Muscle of leg (tissue), 16 donors: ENCODE measurements at places on chromosomes 12 and 14.

GRCh38 chr12:8077207-8077606, 4.9 kb upstream of the NECAP1 start:
- DNase-seq = no peak

- DNase-seq = peak; percentile 33
Observed at GRCh38 chr12:124296916-124297351, 2.0 kb downstream of the RFLNA start.

- DNase-seq = peak; percentile 49
Observed at GRCh38 chr12:2259369-2259768, 206.6 kb downstream of the CACNA1C start.

DNA sequence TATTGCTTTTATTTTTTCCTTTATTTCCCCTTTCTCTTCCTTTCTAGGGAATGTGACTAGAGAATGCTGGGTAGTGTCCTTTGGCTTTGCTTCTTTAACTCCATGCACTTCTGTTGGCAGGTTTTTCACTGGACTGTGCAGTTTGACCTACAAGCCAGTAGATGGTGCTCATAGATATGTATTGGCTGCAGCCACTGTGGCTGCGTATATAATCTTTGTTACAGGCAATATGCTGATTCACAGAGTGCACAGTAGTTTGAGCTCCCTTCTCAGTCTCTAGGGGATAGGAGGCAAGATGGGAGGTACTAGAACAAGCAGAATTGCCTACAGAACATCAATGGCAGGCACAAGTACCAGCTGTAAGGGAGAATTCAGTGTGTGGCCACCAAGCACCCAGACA, 503.5 kb downstream of the LRFN5 start:
- peak; percentile 6 for DNase-seq

GRCh38 chr14:100393362-100393761, 70.2 kb downstream of the SLC25A47 start:
- DNase-seq = no peak

DNA sequence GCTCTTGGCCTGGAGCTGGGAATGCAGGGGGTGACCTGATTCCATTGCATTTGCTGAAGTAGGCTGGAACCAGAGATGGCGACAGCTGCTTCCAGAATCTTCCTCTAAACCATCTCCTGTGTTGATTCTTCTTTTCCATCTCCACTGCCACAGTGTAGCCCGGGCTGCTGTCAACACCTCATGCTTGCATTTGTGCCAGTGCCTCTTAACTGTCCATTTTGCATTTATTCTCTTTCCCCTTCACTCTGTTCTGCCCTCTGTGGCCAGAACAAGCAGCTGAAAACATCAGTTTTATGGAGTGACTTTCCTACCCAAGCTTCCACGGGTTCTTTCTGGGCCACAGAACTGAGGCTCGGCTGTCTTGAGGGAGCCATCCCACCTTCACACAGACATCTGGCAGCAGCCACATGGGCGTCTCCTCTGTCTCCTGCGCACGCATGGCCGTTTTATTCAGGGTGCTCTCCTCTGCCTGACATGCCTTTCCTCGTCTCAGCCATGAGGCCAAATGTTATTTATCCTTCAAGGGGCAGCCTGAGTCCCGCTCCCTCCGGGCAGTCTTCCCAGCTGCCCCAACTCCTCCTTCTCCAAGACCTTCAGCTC, 51.7 kb downstream of the SMOC1 start:
- DNase-seq = peak; percentile 12

- no peak for DNase-seq
Observed at GRCh38 chr12:55194382-55194781, 26.4 kb upstream of the OR10A7 start.

- no peak for DNase-seq
Observed at GRCh38 chr12:85253853-85254252, 26.2 kb upstream of the ALX1 start.

GRCh38 chr12:93943780-93944179, 204.6 kb upstream of the PLXNC1 start:
- no peak for DNase-seq

- DNase-seq = no peak
Observed at GRCh38 chr12:33596814-33597213, 157.2 kb upstream of the SYT10 start.

- DNase-seq = no peak
Observed at GRCh38 chr12:71548893-71549292, 109.3 kb downstream of the LGR5 start.

- no peak for DNase-seq
Observed at GRCh38 chr12:89468648-89469326, 55.8 kb downstream of the GALNT4 start.

GRCh38 chr12:110174373-110174996, 50.3 kb downstream of the IFT81 start:
- DNase-seq = no peak

DNA sequence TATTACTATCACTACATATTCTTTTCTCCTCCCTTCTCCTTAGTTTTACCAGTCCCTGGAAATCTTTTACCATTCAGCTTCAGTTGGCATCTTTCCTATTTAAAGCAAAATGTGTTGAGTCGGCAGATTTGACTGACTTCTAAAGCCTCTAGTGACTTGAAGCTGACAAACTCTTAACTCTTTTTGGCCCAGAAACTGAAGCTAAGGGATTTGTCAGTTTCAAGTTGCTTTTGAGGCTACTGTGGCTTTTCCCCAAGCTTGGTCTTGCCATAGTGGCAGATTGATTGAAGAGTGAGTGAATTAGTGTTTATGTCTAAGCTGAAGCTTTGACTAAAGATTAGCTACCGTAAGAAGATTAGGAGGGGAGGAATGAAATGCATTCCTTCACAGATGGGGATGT, 104.0 kb downstream of the ETNK1 start:
- peak; percentile 27 for DNase-seq

DNA sequence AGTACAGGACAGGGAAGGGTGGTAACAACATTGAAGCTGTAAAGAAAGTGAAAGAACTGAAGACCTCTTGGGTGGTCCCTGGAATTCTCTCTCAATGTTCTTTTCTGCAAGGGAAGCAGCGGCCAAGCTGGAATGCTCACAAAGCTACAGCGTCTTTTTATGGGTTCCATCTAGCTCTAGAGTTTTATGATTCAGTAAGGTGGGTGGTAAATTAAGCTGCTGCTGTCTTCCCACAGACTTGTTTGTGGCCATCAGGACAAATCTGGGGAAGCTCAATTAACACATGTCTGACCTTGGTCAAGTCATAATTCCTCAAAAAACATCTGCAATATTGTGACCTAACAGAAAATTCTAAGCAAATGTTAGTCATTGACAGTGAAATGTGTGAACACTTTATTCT, 139.1 kb downstream of the MED13L start:
- peak; percentile 81 for DNase-seq

DNA sequence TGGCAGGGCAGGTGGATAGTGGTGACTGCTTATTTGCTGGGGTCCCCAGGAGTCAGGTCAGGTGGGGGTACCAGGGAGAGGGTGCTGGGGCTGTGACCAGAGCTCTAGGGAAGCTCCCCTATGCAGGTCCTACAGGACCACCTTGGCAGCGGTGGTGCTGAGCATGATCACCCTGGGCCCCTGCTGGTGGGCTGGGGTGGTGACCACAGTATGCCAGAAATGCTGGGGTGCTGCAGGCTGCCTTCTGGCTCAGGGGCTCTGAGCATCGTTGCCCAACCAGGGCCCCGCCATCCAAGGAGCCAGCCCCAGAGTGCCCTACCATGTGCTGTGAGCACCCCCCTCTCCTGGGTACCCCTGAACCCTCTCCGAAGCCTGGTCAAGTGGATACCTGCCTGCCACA, 17.5 kb upstream of the NUDT14 start:
- no peak for DNase-seq

DNA sequence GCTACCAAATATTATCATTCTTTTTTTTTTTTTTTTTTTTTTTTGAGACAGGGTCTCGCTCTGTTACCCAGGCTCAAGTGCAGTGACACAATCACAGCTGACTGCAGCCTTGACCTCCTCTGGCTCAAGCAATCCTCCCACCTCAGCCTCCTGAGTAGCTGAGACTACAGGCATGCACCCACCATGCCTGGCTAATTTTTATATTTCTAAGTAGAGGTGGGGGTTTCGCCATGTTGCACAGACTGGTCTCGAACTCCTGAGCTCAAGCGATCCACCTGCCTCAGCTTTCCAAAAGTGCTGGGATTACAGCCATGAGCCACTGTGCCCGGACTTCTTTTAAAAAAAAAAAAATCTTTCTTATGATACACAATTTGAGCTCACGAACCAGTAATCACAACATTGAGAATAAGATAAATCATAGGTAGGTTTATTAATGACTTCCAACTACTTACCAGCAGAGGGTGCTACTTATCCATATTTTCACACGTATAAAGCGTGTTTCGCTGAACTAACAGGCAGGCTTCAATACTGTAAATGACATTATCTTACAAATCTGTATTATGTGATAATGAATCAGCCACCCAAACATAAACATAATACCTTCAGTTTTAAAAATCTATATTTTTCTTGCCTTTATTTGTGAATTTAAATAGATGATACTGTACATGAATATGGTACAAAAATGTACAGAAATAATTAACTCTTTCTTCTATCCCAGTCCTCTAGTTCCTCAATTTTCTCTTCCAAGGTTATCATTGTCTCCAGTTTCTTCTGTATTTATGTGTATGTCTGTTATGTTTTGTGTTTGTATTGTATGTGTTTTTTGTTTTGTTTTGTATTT, 42.5 kb upstream of the BCAT1 start:
- DNase-seq = peak; percentile 66

DNA sequence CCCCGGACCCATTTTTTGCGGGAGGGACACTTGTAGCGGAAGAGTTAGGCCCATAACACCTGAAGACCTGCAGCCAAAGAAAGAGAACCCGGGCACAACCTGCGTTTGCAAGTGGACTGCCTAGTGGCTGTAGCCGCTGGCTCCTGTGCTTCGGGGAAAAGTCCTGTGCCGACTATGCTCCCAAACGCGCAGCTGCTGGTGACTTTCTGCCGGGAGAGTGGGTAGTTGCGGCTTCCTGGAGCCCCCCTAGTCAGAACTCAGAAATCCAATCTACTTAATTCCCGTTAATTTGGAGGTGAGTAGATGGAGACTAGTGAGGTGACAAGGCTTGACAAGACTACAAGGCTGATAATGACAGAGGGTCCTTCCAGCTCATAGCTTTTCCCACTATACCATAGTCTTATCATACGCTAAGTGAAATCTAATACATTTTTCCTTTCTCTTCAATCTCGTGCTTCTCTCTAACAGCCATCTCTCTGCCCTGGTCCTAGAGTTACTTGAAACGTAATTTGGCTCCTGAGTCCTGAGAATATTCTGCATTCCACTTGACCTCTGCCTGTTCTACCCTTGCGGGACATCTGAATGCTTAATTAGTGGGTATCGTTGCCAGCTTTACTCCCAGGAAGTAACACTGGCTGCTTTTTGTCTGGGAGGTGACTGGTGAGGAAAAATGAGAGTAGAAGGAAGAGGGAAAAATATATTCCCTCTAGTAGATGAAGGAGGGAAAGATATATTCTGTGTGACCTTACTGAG, 556 bp downstream of the MTHFD1 start:
- peak; percentile 59 for DNase-seq

GRCh38 chr12:15356951-15357364, 34.6 kb downstream of the PTPRO start:
- no peak for DNase-seq

GRCh38 chr14:65772921-65773574, 360.5 kb downstream of the FUT8 start:
- DNase-seq = peak; percentile 16

DNA sequence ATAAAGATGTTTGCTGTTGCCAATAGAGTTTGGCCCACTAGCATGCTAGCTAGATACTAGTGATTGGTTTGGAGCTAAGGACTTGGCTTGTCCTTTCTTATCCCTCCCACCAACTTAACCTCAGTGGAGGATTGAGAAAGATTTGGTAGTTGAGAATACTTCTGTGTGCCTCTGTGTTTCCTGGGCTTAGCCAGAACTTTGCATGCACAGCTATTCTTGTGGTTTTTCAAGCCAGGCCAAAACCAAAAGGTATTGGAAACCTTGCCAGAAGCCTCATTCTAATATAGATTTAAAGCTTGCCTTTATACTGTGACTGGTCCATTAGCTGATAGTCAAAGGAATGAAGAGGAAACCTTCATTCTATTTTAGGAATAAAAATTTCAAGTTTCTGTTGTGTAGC, 188.5 kb downstream of the CCDC91 start:
- peak; percentile 79 for DNase-seq

GRCh38 chr14:55128386-55129085, 516 bp upstream of the LGALS3 start:
- no peak for DNase-seq

DNA sequence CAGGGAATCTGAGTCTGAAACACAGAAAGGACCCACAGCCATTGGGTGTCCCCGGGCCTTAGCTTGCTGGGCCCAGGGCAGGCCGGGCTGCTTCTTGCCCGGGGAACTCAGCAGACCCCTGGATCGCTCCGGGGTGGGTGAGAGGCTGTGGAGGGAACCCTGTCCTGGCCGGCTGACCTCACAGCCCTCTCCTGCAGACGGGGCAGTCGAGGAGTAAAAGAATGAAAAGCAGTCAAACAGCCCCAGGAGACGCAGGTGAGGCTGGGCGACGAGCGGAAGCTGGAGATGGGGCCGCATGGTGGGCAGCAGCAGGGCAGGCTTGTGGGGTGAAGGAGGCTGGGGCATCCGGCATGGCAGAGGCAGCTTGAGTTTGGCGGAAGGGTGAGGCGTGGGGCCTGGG, 57.0 kb downstream of the KIF26A start:
- no peak for DNase-seq

- DNase-seq = peak; percentile 63
Observed at GRCh38 chr12:7130701-7131501, 730 bp downstream of the CLSTN3 start.

DNA sequence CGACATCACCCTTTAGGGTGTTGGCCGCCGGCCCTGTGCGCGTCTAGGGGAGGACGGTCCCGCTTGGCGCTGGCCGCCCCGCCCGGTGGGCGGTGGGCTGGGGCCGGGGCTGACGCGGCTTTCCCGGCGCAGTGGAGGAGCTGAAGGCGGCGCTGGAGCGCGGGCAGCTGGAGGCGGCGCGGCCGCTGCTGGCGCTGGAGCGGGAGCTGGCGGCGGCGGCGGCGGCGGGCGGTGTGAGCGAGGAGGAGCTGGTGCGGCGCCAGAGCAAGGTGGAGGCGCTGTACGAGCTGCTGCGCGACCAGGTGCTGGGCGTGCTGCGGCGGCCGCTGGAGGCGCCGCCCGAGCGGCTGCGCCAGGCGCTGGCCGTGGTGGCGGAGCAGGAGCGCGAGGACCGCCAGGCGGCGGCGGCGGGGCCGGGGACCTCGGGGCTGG, 3.6 kb downstream of the TNFAIP2 start:
- peak; percentile 66 for DNase-seq

GRCh38 chr12:92439420-92439805, 263.4 kb upstream of the PLEKHG7 start:
- DNase-seq = peak; percentile 45

- DNase-seq = no peak
Observed at GRCh38 chr12:59166457-59166856, 246.2 kb upstream of the LRIG3 start.

DNA sequence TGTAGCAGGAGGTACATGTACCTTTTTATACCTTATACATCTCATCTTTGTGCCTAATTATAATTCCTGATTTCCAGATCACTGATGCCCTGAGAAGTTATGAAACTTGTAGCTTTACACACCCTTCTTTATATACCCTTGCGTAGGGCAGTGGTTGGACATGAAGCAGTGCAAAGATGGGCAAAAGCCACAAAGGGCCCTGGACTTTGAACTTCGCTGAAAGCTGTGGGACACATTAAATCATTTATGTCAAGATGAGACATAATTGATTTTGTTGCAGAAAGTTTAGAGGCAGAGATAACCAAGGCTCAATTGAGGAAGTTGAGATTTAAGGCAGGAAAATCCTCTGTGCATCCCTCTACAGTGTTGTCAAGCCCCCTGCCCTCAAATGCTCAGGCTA, 170.0 kb downstream of the SLC2A13 start:
- DNase-seq = no peak
